Epithelial cell of esophagus (primary cell): ENCODE measurements at places on chromosomes 1 and 21.
A peak's percentile ranks its signal among the peaks of the same experiment; 100 is the strongest.

DNA sequence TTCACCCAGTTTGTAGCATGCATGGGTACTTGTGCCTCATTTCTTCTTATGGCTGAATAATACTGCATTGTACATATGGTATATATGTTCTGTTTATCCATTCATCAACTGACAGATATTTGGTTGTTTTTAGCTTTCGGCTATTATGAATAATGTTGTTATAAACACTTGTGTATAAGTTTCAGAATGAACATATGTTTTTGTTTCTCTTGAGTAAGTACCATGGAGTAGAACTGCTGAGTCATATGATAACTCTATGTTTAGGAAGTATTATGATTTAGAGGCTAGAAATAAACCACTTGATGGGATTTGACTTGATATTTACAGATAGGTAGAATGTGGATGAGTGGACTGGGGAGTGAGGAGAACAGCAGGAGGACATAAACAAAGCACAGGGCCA, 48.6 kb downstream of the WNT2B start:
- DNase-seq = peak; percentile 5

- peak; percentile 51 for DNase-seq
These were observed 73.2 kb upstream of the ABCG1 start for GRCh38 chr21:42145569-42146272.

DNA sequence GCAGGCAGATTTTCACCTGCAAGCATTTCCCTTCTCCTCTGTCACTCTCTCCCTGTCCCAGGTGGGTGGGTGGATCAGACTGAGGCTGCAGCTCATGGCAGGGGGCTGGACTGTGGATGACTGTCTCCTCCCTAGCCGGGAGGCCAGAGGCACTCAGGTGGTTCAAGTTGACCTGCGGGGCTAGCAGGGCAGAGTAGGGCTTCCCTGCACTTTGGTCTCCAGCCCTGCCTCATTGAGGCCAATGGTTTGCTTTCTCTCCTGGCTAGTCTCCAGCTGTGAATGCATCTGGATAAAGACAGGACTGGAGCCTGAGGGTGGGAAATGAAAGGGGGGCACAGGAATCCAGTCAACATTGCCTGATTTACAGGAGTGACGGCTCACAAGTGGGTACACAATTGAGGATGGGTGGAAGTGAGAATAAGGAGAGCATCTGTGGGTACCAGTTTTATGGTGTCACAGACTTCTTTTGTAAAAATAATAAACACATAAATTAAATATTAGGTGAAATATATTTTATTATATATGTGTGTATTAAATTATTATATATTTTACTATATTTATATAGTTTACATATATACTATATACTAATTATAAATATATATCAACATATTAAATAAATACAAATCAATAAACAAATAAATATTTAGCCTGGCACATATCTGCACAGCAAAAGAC, 25.6 kb downstream of the RUNX1 start:
- no peak for DNase-seq

GRCh38 chr1:172398193-172398592, 22.3 kb upstream of the C1orf105 start:
- DNase-seq = no peak

DNA sequence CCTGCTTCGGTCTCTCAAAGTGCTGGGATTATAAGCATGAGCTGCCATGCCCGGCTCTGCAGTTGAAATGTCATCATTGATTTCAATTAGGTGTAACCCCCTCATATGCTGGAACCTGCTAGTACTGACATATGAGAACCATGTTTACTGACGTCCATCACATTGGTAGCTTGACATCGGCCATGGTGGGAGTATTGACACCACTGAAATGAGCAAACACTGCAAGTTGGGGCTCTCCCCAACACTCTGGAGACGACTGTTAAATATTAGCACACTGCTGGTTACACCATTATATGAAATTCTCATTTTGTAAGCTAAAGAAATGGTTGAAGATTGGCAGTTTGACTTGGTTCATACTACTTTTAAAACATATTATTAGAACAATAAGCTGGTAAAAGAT, 63.7 kb downstream of the CNST start:
- no peak for DNase-seq

GRCh38 chr1:245599371-245600174, 444.8 kb downstream of the KIF26B start:
- DNase-seq = no peak
